Activated naive CD4-positive, alpha-beta T cell treated with anti-CD3 and anti-CD28 coated beads, Interleukin-2, amount 50 U/mL, for 72 hours (primary cell): ENCODE measurements at places on chromosomes 13 and 19.

- no peak for DNase-seq
These were observed 98.5 kb upstream of the PABPC3 start for GRCh38 chr13:24997367-24997967.

- no peak for DNase-seq
These were observed 11.2 kb downstream of the AP3D1 start for GRCh38 chr19:2140138-2140569.

DNA sequence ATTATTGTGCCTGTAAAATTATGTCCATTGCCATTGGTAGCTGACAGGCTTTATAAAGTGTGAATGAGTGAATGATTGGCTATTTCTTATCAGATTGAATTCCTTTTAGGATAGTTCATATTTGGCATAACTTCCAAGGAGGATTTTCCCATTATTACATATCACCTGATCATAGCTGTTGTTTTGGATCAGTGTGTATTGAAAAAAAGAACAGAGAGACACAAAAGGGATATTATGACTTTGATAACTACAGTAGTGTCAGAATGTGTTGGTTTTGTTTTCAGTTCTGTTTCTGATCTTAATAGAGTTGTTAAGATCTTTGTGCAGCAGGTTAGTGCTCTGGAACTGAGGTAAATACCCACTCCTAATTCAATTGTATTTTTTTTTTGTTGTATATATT lies 103.8 kb downstream of the LRCH1 start:
- DNase-seq: no peak

DNA sequence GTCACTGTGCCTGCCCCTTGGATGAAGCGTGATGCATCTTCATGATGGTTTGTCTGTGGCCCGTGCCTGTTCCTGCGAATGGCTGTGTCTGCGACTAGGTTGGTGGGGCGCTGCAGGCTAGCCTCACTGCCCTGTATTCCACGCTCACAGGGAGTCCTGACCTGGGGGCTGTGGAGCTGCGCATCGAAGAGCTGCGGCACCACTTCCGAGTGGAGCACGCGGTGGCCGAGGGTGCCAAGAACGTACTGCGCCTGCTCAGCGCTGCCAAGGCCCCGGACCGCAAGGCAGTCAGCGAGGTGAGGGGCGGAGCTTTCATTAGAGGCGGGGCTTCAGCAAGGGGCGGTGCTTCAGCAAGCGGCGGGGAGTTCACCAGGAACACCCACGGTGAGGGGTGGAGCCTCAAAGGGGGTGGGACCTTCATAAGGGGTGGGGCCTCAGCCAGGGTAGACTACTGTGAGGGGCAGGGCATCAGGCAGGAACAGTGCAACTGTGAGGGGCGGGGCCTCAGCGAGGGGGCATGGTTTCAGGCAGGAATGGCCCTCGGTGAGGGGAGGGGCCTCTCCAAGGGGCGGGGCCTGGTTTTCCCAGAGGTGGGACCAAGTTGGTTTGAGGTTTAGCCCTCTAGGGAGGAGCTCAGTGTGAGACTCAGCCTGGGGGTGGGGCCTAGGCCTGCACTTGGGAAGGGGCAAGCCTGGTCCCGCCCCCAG lies 17.2 kb downstream of the PKN1 start:
- DNase-seq: peak; percentile 76

DNA sequence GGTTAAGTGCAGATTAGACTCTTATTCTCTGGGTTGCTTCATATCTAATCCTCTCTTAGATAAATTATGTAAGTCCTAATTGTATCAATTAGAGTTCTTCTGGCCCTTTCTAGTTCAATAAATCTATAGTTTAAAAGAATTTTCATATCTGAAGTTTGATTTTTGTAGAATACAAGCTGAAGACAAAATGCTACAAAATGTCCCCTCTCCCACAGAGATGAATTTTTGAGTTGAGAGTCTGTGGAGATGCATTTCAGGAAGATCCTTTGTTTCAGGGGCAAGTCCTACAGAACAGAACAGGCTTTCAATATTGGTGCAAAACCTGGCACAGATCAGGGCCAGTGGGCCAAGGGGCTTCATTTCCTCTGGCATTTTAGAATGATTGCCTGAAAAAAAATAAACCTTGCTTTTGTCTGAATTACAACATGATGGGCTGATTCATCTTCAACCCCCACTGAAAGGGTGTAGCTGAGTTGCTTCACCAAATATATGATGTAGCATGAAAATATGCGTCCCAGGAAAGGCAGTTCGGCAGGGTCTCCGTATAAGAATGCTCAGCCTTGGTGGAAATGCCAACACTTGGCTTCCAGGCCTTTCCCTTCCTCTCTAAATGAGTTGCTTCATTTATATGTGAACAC lies 6.4 kb upstream of the IPO5 start:
- no peak for DNase-seq

GRCh38 chr19:48520134-48520533 lies 8.5 kb upstream of the LMTK3 start:
- DNase-seq: no peak

- DNase-seq: no peak
These were observed 7.9 kb downstream of the SYDE1 start for GRCh38 chr19:15115080-15115479.

GRCh38 chr19:28319227-28319626 lies 893.7 kb downstream of the UQCRFS1 start:
- no peak for DNase-seq

GRCh38 chr13:67520886-67521285 lies 290.8 kb upstream of the PCDH9 start:
- DNase-seq: no peak

- no peak for DNase-seq
These were observed 17.9 kb downstream of the MYBPC2 start for GRCh38 chr19:50450369-50451222.

GRCh38 chr13:43933378-43933777 lies 53.7 kb downstream of the LACC1 start:
- no peak for DNase-seq

DNA sequence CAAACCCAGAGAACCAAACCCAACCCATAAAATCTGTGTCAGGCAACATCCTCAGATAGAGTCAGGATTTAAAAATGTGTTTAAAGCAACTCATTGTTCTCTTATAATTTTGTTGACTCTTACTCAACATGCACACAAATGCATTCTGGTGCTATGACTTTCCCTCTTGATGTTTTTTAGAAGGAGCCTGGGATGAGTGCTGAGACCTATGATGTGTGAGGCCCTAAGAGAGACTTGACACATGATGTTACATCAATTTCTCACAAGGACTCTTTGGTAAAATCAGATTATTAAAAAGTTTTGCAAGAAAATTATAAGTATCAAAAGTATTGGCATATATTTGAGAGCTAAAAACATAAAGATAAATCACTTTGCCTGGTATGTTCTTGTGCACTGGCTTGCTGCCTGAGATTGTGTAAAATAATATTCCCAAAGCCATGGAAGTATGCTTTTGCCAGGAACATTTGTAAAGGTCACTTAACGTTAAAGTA lies 173.9 kb downstream of the DCLK1 start:
- DNase-seq: no peak

- no peak for DNase-seq
These were observed 2011.5 kb upstream of the PCDH20 start for GRCh38 chr13:63427170-63427569.

DNA sequence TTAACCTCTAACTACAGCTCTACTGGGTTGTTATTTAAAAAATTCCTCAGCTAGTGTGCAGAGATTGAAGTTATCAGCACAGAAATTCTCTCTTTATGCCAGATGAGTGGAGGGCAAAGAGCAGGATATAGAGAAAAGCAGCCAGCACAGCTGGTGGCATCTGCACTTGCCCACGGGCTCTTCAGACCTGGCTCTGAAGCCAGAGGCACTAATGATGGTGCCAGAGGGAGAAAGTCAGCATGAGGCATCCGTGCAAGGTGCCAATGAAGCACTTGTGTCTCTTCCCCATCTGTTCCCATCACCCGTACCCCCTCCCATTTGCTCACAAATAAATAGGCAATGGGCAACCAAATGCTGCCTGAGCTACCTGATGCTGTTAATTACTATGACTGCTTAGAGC lies 138.9 kb downstream of the OLFM4 start:
- no peak for DNase-seq

DNA sequence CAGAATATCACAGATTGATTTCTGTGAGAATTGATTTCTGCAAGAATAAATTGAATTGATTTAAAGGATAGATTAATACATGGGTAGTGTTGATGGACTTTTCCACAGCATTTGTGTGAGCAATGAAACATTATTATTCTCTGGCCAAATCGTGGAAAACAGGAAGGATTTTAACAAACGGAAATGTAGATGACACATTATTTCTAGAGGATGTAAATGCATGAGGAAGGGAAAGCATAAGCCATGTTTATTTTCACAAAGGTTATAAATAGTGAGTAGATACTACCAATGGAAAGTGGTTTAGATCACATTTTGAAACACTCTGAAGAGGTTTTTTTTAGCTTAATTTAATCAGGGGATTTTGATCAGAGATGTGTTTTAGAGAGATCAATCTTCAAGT lies 1534.6 kb upstream of the MIR17HG start:
- DNase-seq: no peak

DNA sequence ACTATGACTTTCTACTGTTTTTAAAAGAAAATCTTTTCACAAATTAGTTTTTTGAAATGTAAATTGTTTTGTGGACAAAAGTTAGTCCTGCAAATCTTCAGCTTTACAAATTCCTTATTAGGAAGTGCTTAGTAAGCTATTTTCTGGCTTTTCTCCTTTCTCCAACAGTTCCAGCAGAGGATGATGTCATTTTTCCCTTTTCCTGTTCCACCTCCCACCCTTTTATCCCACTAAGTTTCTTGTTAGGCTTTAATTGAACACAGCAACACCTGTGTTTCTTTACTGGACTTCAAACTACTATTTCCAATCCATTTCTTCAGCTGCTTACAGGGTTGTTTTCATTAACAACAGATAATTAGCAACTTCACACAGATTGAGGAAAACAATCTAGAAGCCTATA lies 389.2 kb downstream of the NDFIP2 start:
- DNase-seq: no peak

DNA sequence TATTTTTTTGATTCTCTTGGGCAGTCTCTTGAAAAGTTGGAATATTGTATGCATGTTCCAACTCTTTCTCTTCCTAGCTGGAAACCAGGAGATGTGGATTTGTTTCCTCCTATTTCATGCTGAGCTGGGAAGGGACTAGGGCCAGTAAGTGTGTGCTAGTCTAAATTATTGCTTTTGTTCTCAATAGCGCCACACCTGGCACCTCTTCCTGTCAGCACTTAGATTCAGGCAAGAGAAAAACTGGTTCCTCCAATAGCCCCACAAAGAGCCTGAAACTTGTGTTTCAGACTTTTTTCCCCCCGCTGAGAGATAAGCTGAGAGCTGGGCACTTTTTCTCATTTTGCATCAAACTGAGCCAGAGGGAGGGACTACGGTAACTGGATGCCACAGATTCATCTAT lies 353.4 kb downstream of the OLFM4 start:
- no peak for DNase-seq

- DNase-seq: no peak
These were observed 1.1 kb upstream of the MISP start for GRCh38 chr19:749811-750210.

DNA sequence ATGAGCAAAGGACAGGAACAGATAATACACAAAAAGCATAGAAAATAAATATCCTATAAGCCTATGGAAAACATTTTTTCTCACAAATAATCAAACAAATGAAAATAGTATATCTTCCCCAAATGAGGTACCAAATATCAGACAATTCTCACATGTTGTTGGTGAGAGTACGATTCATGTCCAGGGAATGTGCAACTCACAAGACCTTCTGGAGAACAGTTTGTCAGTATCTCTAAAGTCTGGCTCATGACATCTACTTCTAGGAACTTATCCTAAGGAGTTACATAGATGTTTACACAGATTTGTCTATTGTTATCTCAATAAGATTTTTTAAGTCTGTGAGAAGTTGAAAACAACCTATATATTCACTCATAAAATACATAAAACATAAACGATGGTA lies 80.3 kb upstream of the ARHGEF7 start:
- DNase-seq: no peak

- DNase-seq: no peak
These were observed 7.0 kb upstream of the LILRA4 start for GRCh38 chr19:54345938-54346386.

DNA sequence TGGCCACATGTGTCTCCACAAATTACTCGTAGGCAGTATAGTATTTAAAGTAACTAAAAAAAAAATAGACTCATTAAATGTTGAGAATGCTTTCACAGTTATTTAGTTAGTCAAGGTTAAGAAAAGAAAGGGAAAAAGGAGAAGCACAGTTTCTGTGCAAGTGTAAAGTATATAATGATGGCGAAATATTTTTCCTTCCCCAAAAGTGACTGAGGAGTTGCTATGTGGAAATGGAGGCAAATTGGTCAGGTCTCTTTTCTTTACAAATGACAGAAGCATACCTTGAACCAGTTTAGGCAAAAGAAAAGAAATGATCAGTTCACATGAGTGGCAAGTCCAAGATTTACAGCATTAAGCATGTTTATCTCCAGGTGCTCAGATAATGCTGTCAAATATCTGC lies 18.0 kb downstream of the CSNK1A1L start:
- DNase-seq: no peak

DNA sequence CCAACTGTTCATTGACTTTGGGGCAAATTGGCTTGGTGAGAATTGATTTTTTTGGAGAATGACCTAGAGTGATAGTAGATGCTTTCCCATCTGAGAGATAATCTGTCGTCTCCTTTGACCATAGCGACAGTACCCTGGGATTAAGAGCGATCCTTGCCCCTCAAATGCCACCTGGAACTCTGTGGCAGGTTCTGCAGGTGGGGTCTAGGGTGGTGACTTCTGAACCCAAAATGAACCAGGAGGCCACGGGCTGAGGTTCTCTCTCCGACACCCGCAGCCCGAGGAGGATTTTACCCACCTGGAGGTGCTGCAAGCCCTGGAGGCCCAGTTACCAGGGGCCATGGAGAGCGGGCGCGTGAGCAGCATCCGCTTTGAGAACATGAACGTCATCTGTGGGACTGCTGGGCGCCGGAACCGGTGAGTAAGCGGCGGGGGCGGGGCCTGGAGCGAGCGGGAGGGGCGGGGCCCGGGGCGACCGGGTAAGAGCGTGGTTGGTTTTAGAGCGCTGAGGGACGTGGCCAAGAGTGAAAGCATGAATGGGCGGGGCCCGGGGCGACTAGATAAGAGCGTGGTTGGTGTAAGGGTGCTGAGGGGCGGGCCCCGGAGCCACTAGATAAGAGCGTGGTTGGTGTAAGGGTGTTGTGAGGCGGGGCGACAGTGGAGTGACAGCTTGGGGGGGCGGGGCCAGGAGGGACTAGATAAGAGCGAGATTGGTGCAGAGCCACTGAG lies 8.6 kb downstream of the C19orf81 start:
- peak; percentile 87 for DNase-seq

GRCh38 chr13:110073982-110074381 lies 233.0 kb downstream of the COL4A1 start:
- no peak for DNase-seq

GRCh38 chr13:30431269-30431940 lies 9.1 kb downstream of the UBE2L5 start:
- DNase-seq: no peak

GRCh38 chr13:110830800-110831371 lies 84.0 kb downstream of the ANKRD10 start:
- DNase-seq: no peak
